ENCODE measurements at places on chromosomes 2 and 18.

GRCh38 chr2:142707318-142707717, 170.1 kb upstream of the KYNU start:
- peak; percentile 17 for DNase-seq

DNA sequence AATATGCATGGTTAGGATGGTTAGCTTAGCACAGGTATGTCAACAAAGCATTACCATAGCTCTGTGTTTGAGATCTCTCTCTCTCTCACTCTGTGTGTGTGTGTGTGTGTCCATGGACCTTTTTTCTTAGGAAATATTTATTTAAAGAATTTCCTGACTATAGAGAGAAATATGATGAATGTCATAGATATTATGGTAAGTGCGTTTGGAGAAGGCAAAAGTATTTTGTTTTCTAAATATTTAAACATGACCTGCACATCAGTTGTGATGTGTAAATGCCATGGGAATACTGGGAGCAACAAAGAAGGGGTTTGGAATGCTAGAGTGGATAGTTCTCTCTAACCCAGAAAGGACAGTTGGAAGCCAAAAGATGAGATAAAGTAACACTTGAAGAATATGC, 3.9 kb upstream of the TMEM178A start:
- DNase-seq: peak; percentile 86

DNA sequence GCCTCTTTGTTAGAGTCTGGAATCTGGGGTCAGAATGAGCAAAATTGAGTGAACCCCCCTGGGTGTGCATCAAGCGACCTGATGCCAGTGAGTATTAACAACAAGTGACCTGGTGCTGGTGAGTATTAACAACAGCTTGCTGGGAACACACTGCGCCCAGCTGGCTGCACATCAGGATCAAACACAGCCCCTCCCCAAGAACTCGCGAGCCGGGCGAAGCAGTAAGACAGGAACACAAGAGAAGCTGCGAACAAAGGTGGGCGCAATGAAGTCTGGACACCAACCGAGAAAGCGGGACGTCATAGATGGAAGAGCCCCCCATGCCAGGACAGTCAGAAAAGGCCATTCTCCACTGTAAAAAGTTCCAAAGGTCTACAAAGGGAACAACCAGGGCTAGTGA, 34.3 kb downstream of the CRACDL start:
- DNase-seq: no peak

GRCh38 chr2:6627316-6627715, 238.4 kb downstream of the CMPK2 start:
- no peak for DNase-seq

DNA sequence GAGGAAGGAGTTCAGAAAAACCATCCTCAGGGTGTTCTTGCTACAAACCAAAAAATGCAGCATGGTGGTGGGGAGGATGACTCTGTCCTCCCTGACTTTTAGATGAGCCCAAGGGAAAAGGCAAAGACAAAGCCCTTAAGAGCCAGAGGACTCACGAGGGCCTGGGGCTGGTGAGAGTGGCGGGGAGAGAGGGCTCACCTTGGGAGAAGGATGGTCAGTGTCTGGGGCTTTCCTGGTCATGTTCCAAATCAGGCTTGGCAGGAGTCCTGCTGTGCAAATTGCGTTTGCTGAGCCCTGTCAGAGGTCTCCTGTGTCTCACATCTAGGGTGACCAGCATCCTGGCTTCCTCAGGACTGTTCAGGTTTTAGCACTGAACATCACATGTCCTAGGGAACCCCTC, 4.7 kb downstream of the UGT1A1 start:
- DNase-seq: no peak

DNA sequence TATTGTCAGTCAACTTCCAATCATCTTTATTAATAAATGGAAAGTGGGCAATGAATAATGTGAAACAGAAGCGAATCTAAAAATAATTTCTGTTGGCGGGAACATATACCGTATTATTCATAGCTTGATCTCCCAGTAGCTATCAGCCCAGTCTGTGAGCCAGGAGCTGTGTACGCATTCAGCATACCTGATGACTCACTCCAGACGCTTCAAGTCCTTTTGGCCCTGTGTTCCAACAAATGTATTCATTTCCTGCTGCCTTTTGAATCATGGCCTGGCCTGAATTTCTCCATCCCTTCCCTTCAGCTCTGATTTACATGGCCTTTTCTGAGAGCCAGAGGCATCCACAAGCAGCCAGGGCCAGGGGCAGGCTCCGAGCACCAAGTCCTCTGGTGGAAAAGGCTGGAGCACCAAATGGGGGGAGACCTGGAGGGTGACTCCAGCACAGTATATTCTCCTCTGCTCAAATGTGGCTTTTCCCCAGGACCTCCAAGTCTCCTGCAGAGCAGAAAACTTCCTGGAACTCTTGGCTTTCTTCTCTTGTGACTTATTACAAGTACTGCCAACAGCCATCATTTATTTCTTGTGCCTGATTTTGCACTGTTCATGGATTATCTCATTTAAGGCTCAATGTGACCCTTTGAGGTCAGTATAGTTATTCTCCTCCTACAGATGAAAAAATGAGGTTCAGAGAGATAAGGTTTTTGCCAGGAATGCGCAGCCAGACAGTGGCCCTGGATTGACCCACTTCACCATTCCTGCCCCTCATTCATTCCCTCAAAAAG, 108.7 kb downstream of the EN1 start:
- DNase-seq: peak; percentile 52

DNA sequence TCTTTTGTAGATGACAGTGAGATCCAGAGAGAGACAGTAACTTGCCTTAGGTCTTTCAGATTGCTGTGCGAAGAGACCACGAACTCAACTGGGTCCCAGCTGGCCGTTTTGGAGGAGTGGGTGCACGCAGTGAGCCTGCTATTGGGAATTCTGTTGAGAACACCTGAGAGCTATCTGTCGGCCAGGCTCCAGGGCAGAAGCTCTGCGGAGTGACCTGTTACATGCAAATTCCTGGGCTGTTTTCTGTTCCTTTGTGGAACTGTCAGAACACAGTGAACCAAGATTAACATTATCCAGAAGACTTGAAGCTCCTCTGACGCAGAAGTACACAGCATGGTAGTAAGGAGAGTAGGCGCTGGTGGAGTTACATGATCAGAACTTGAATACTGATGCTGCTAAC, 99.5 kb upstream of the LMAN1 start:
- DNase-seq: peak; percentile 40

DNA sequence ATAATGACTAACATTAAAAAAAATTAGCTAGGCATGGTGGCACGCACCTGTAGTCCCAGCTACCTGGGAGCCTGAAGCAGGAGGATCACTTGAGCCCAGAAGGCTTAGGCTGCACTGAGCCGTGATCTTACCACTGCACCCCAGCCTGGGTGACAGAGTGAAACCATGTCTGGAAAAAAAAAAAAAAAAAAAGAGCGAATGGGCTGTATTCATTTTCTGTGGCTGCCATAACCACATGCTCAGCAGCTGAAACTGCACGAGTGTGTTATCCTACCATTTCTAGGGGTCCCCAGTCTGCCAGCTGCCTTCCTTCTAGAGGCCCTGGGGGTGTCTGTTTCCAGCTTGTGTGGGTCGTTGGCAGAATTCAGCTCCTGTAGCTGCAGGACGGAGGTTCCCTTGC, 247.8 kb downstream of the EIPR1 start:
- DNase-seq: no peak

GRCh38 chr2:188965563-188965962, 8.6 kb upstream of the COL3A1 start:
- no peak for DNase-seq

- DNase-seq: no peak
Observed at GRCh38 chr2:188146888-188147287, 144.8 kb upstream of the GULP1 start.

GRCh38 chr18:76838182-76838581, 15.8 kb downstream of the ZNF236 start:
- no peak for DNase-seq

GRCh38 chr2:172742931-172743540, 7.4 kb downstream of the RAPGEF4 start:
- DNase-seq: no peak

GRCh38 chr18:39607034-39607433, 2041.4 kb upstream of the CELF4 start:
- DNase-seq: no peak

DNA sequence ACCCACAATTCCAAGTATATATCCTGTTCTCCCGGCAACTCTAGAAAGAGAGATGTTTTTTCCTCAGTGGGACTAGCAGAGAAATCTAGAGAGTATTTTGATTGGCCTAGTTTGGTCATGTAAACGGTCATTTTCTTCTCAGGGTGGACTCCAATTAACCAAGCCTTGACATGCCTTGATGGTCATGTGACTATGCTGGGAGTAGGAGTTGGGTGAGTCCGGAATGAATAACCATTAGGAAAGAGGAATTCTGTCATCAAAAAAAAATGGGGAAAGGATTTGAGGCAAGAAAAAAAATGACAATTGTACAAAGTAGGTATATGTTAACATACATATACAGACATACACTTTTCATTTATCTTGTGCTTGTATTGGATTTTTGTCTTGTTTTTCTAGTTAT, 248.2 kb upstream of the CDH20 start:
- peak; percentile 2 for DNase-seq

GRCh38 chr2:174546519-174547506, 50.8 kb downstream of the WIPF1 start:
- DNase-seq: peak; percentile 57

DNA sequence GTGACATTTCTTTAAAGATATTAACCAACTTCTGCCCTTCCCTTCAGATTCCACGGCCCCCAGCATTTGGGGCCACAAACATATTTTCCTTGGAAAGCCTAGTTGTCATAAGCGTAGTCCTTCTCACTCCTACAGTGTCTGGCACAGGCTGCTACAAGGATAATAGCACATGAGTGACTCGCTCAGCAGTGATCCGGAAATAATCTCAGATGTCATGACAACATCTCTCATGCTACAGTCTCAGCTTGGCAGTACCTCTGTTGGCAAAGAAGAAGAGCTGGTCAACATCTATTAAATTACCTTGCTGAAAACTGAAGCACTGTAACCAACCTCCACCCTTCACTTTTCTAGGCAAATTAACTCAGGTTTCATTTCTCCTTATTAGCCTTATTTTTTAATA, 351.7 kb downstream of the RAD51AP2 start:
- DNase-seq: no peak

GRCh38 chr2:37973615-37974353, 48.7 kb downstream of the RMDN2 start:
- no peak for DNase-seq

DNA sequence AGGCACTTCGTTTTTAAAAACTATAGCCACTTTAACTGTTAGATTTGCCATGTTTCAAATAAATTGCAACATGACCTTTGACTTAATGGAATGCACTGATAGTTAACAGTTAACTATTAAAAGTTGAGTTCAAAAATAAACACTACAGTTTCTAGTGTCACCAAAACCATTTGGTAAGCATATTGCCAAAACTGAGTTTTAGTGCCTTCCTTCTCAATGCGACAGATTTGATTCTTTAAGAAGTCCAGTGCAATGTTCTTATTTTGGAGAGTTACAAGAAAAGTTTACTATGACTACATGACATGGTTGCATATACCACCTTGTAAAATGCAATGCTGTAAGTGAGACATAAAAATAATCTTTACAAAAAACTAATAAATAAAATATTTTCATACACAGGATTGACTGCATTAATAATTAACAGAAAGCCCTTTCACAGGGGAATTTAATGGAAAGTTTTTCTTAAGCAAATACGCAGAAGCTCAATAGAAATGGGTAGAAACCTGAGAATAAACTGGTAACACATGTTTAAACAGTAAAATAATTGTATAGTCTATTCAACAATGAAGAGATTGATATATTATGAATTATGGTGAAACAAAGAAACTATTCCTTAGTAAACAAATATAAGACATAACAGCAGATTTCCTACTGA, 53.8 kb downstream of the GRB14 start:
- DNase-seq: no peak

DNA sequence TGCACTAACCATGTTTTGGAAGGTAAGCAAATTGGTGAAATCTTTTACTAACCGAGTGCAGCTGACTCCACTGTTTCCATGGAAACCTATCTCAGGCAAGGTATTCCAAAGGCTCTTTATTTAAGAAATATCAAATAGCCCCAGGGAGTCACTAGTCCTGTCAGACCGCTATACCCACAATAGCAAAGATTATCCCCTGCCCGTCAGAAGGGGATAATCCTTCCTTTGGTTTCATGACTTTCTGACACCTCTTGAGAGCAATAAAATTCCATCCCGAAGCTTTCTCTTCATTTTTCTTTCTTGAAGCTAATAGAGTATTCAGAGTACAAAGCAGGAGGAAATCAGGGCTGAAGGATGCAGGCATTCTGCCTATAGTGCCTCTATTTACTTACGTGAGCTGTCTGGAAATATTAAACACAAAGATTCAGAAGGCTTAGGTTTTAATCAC, 34.7 kb upstream of the MAP2 start:
- DNase-seq: no peak

GRCh38 chr2:234845602-234846590, 105.9 kb upstream of the SH3BP4 start:
- no peak for DNase-seq

- DNase-seq: no peak
Observed at GRCh38 chr18:11179959-11180519, 30.7 kb upstream of the PIEZO2 start.

- DNase-seq: no peak
Observed at GRCh38 chr2:118833716-118834439, 13.6 kb downstream of the EN1 start.

DNA sequence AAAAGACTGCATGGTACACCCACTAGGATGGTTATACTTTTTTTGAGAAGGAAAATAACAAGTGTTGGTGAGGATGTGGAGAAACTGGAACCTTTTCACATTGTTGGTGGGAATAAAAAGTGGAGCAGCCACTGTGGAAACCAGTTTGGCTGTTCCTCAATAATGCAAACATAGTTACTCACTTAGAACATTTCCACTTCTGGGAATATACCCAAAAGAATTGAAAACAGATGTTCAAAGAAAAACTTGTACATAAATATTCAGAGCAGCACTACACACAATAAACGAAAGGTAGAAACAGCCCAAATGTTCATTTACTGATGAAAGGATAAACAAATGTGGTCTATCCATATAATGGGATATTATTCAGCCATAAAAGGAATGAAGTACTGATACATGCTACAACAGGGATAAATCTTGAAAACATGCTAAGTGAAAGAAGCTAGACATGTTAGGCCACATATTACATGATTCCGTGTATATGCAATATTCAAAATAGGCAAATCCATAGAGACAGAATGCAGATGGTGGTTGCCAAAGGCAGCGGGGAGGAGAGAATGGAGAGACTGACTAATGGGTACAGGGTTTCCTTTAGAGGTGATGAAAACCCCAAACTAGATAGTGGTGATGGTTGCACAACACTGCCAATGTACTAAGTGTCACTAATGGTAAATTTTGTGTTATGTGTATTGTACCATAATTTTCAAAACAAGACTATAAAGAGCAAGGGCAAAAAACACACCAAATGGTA, 20.9 kb upstream of the LMAN1 start:
- no peak for DNase-seq

- DNase-seq: no peak
Observed at GRCh38 chr2:220278022-220278421, 650.6 kb downstream of the SLC4A3 start.

- DNase-seq: no peak
Observed at GRCh38 chr2:59774821-59775433, 778.5 kb downstream of the BCL11A start.

DNA sequence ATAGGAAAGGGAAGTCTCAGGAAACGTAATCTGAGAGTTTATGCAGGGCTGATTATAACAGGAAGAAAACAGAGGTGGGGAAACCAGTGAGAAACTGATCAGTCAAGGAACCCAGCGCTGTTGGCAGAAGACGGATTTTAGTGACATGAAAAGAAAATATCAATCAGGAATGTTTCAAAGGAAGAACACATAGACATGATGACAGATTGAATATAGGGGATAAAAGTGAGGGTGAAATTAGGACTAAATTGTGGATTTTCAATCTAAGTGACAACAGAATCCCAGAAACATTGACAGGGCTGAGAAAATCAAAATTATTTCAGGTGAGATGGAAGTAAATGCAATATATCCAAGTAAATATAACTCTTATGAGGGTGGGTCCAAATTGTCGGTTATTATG, 199.8 kb upstream of the CCDC150 start:
- DNase-seq: no peak

Measured in trophoblast cell (in vitro differentiated cells and primary cell).